Astrocyte (in vitro differentiated cells and primary cell): ENCODE measurements at places on chromosomes 6 and 20.

DNA sequence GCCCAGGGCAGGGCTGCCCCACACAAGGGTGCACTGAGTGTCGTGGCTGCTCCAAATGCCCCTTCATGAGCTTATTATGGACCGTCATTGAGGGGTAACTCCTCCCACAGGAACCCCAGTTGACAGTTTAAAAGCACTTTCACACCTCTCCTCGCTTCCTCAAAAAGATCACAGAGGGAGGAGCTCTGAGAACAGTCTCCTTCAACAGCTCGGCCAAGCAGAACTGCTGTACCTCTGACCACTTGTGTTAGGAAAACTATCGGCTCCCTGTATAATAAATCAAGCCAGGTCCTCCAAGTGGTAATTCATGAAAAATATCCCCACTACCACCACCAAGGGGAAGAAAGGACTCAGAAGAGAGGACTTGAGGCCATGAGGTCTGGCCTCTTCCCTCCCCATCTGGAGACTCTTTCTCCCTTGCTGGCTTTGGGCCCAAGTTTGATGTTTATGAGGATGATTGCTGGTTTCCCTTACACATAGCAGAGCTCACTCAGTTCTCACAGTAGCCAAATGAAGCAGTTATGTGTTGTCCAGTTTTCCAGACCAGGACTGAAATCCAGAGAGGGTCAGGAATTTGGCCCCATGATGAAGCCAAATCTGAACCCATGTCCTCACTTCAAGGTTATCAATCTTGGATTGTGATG is 8.7 kb downstream of the SNX21 start:
- H3K36me3 ChIP-seq, result peaks cover 21% of the 10 kb centered on the region
- H3K4me3 ChIP-seq, result no peak overlapping the region
- DNase-seq, result no peak
- H3K4me1 ChIP-seq, result no peaks in the 10 kb centered on the region

DNA sequence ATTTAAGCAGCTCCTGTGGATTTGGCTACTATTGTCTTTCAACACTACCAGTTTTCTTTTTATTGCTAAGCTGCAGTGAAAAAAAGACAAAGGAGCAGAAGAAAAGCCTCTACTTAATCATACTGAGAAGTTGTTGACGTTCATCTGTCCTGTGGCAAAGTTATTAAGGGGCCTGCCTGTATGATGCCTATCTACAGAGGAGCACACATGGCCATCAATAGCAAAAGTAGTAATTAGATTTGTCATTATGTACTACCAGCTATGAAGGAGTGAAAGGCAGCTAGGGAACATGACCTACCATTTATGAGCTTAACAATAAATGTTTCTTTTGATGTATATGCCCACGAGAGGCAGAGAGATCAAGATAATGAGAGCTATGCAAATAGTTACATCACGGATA is 620.9 kb downstream of the PHF3 start:
- no peak for DNase-seq
- no peaks in the 10 kb centered on the region for H3K4me1 ChIP-seq
- H3K36me3 ChIP-seq, result no peaks in the 10 kb centered on the region

- DNase-seq, result no peak
- no peaks in the 10 kb centered on the region for H3K27me3 ChIP-seq
- no peak overlapping the region for H3K27ac ChIP-seq
- H3K4me3 ChIP-seq, result no peak overlapping the region
- no peaks in the 10 kb centered on the region for H3K4me1 ChIP-seq
Measured at GRCh38 chr6:74128536-74128935, 432.5 kb downstream of the CD109 start.

- no peaks in the 10 kb centered on the region for H3K4me1 ChIP-seq
- H3K27ac ChIP-seq, result no peak overlapping the region
- no peaks in the 10 kb centered on the region for H3K27me3 ChIP-seq
- no peak overlapping the region for H3K4me3 ChIP-seq
- H3K36me3 ChIP-seq, result peaks cover 44% of the 10 kb centered on the region
Measured at GRCh38 chr20:20003031-20003954, 13.9 kb upstream of the NAA20 start.

DNA sequence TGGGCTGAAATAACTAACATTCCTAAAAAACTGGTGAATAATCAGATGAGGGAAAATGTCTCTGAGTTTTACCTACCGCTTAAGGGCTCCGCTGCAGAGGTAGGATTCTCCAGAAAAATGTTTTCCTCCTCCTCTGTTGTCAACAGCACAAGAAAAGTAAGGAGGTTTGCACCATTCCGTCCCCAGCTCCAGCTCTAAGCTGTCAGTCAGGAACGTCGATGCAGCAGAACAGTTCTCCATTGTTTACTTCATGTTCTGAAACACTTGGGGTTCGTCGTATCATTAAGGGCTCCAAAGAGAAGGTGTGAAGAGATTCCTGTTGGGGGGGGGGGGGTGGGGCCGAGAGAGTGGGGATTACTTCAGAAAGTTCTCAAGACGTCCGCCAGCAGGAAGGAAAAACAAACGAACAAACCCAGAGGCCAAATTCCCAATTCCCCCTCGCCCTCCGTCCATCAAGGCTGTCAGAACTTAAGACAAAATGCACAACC is 734 bp downstream of the MMS22L start:
- H3K4me1 ChIP-seq, result no peaks in the 10 kb centered on the region
- H3K4me3 ChIP-seq, result peak overlapping the region; percentile 95

GRCh38 chr20:8505476-8506200 is 373.6 kb downstream of the PLCB1 start:
- H3K36me3 ChIP-seq, result no peaks in the 10 kb centered on the region
- no peaks in the 10 kb centered on the region for H3K4me1 ChIP-seq
- DNase-seq, result no peak
- no peak overlapping the region for H3K27ac ChIP-seq
- H3K27me3 ChIP-seq, result no peaks in the 10 kb centered on the region

- H3K36me3 ChIP-seq, result peaks cover 3% of the 10 kb centered on the region
- peaks cover 6% of the 10 kb centered on the region for H3K4me1 ChIP-seq
- no peaks in the 10 kb centered on the region for H3K27me3 ChIP-seq
- DNase-seq, result no peak
- H3K4me3 ChIP-seq, result no peak overlapping the region
- H3K27ac ChIP-seq, result no peak overlapping the region
Measured at GRCh38 chr20:58659841-58660240, 8.8 kb downstream of the STX16 start.

DNA sequence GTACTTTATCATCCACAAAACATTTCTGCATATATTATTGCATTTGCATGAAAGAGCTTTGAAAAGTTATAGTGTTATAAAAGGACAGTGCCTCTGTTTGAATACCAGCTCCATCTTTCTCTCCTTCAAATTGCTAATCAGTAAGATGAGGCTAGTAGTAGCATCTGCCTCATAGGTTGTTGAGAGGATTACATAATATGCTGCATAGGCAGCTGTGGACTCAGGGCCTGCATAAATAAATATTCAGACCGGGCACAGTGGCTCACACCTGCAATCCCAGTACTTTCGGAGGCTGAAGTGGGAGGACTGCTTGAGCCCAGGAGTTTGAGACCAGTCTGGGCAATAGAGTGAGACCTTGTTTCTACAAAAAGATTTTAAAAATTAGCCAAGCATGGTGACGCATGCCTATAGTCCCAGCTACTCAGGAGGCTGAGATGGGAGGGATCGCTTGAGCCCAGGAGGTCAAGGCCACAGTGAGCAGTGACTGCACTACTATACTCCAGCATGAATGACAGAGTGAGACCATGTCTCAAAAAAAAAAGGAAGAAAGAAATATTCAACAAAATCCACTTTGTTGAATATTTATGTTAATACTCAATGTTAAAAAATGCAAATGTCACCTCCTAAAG is 18.3 kb upstream of the SEC63 start:
- DNase-seq, result no peak
- no peaks in the 10 kb centered on the region for H3K36me3 ChIP-seq
- no peaks in the 10 kb centered on the region for H3K4me1 ChIP-seq
- H3K27me3 ChIP-seq, result peaks cover 5% of the 10 kb centered on the region
